ENCODE measurements at places on chromosomes 12 and 14.

DNA sequence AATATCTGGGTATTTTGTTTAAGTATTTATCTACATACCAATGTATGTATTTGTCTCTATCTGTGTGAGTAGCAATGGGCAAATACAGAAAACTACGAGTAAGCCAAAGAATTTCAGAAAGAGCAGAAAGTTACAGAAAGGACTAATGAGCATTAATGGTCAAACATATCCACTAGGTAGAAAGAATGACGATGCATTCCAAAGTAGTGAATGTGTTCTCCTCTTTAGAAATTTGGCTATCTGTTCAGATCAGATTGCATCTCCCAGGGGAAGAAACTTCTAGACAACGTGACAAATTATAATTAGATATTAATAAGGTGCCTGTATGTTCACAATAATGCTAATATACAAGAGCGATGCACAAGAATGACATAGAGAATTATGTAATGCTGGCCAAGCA is 194.5 kb upstream of the GZMB start:
- DNase-seq = no peak

- no peak for DNase-seq
Measured at GRCh38 chr14:64387232-64387781, 846 bp upstream of the MTHFD1 start.

DNA sequence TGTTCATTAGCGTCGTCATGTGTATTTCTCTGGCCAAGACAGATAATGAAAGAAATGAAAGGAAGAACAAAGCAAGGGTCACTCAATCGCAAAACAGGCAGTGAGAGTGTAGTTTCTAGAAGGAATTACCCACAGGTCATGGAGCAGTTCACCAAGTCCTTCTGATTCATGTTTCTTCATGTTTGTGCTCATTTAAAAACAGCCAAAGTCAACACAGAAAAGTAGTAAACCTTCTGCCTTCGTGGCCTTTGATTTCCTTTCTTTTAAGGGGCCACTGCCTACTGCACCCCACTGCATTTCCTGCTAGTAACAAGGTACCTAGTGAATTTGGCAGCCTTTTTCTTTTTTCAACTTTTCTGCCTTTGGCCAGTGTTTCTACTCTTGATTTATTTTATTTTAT is 75.1 kb downstream of the KCNK13 start:
- no peak for DNase-seq

GRCh38 chr12:119540476-119540875 is 53.1 kb upstream of the TMEM233 start:
- no peak for DNase-seq

DNA sequence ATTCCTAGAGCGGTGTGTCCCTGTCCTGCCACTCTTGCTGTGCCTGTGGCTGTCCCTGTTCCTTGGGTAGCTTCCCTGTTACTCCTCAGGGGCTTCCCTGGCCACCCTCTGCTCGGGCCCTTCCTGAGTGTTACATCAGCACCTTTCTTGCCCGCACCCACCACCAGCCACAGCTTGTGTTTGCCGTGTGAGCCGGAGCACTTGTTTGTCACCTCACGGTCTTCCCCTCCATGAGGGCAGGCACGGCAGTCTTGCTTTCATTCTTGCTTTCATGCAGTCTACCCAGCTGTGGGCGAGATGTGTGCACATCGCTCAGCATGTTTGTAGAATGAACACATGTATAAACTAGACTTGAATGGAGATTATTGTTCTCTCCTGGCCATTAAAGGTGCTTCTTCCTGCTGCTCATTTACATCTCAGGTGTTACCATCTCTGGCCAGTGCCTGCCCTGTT is 42.0 kb downstream of the TRAF3 start:
- no peak for DNase-seq

DNA sequence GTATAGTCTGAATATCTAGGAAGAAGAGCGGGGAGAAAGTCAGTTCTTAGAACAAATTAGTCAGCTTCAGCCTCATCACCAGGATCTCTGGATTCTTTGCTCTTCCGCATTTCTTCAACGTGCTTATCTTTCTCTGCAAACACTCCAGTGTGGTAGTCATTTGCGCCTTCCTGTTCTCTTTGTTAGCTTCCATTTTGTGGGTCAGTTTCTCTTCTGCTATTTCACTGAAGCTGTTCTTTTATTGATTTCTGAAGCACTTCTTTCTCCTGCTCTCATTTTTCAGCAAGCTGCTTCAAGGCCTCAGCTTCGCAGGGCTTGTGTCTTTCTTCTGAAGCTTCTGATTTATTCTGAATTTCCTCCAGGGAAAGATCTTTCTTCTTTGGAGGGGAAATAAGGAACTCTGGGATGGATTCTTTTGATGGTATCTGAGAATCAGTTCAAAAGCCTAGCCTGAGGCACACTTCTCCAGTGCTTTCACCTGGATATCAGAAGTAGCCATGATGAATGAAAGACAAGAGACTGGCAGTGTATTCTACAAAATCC is 13.5 kb downstream of the AMN1 start:
- no peak for DNase-seq

GRCh38 chr12:120583478-120584030 is 2.4 kb upstream of the POP5 start:
- DNase-seq = peak; percentile 85

GRCh38 chr12:13940335-13940865 is 41.0 kb downstream of the GRIN2B start:
- no peak for DNase-seq

DNA sequence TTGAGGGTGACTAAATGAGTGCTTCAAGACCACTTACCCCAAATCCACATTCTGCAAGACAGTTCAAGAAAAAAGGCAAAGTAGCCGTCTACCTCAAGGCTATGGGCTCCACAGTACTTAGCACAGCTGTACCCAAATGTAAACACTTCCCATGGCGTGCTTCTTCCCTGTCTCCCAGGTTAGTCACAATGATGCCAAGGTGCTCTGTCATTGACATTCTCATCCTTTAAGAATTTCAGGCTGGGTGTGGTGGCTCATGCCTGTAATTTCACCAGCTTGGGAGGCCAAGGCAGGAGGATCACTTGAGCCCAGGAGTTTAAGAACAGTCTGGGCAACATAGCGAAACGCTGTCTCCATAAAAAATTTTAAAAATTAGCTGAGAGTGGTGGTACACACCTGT is 51.2 kb upstream of the CERS5 start:
- DNase-seq = no peak

- no peak for DNase-seq
Measured at GRCh38 chr12:105524961-105525360, 194.5 kb downstream of the C12orf75 start.

DNA sequence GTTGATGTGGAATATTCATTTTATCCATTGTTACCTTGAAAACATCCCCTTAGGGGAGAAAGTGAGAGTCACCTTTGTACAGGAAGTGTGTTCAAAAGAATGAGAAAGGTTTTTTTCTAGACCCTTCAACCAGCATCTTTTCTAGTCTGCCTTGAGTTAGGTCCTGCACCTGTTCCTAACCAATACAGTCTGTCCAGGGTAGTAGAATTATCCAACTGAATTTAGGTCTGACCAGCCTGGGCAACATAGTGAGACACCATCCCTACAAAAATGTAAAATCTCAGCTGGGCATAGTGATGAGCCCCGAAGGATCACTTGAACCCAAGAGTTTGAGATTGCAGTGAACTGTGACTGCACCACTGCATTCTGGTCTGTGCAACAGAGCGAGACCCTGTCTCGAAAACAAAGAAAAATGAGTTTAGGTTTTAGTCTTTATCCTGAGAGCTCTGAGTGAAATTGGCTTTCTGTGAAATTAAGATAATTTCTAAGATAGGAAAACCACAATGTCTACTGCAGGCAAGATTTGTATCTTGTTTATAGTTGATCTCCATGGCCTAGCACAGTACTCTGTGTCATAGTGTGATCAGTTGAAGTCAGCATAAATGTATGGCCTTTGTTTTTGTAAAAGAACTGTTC is 25.2 kb downstream of the ARHGAP5 start:
- no peak for DNase-seq

- no peak for DNase-seq
Measured at GRCh38 chr14:26448181-26448855, 149.5 kb downstream of the NOVA1 start.

DNA sequence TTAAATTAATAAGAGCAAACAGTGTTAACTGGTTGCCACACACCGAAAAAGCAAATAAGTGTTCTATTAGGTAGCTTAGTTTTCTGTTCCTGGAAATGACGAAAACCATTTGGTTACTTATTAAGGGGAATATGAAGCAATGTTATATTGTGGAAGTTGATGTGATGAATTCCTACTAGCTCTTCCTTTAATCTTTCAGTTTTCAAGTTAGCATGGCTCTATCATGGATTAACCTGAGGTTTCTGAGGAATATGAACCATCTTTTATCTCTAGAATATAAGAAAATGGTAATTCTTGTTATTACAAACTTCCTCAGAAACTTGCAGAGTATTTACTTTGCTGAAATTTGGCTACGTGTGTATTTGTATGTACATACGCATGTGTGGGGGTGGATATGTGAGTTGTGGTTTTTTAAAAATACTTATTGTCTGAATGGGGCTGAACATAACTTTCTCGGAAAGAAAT is 245.7 kb downstream of the KCNC2 start:
- DNase-seq = no peak
